ENCODE measurements at places on chromosomes 1 and 21.

- H3K27me3 ChIP-seq = no peaks in the 10 kb centered on the region
- H3K27ac ChIP-seq = no peak overlapping the region
- no peak for DNase-seq
- no peaks in the 10 kb centered on the region for H3K36me3 ChIP-seq
- no peak overlapping the region for H3K4me3 ChIP-seq
Measured at GRCh38 chr1:208437401-208437800, 193.2 kb upstream of the PLXNA2 start.

DNA sequence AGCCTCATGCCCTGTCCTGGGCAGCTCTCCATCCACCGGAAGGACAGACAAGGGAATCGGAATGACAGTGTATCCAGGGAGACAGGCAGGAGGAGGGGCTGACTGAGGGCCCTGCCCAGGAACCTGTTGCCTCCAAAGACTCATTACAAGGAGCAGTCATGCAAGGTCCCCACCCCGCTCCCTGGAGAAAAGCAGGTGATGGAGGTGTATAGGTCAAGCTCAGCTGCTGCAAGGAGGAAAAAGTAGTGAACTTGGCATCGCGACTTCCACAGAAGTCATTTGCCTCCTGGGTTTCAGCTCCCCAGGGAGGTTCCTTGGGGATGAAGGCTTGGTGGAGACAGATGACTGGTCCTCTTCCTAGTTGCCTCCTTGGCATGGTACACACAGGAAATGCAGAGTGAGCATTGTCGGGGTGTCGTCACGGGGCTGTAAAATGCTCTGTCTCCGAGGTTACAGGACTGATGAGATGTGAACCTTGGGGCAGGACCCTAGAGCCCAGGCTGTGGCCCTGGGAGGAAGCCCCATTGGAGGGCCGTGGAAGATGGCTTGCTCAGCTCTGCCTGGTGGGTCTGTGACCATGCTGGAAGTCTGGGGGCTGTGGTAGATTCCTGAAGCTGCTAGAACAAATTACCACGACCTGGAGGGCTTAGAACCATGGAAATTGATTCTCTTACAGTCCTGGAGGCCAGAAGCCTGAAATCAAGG, 219.6 kb upstream of the C1orf174 start:
- no peak for DNase-seq
- no peak overlapping the region for H3K4me3 ChIP-seq
- H3K4me1 ChIP-seq = no peaks in the 10 kb centered on the region
- H3K27me3 ChIP-seq = no peaks in the 10 kb centered on the region
- H3K36me3 ChIP-seq = no peaks in the 10 kb centered on the region

GRCh38 chr1:227744668-227745067, 9.4 kb downstream of the SNAP47 start:
- H3K4me3 ChIP-seq = no peak overlapping the region
- H3K27me3 ChIP-seq = no peaks in the 10 kb centered on the region

DNA sequence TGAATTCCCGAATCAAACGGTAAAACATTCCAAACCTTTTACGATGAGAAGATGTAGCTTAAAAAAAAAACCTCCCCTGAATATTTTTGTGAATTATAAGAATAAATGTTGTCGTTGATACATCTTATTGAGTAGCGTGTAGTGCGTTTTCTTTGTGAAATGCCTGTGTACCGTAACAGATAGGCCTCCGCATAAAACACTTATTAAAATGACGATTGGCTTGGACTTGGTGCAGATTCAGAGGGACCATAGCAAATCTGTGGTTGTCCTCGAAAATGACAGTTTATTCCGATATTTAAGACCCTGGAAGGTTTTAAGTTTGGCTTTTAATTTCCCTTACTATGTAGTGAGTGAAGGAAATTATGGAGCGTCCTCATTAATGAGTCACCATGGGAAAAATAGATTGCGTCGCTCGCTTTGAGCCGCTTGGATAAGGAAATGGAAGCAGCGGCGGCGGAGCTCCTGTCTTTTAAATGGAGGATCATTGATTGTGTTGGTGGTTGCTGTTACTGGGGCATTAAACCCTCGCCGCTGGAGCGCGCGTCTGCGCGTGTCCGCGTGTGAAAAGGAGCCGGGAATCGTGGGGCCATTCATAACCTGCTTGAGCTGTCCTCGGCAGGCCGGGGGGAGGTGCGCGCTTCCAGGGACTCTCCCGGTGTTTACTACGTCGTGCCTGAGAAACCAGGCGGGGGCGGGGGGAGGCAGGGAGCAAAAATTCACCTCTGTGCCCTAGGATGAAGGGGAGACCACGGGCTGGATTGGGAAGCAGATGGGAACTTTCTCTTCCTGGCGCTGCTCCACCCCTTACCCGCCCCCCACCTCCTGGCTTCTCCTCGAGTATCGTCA, 1.6 kb downstream of the SPEN start:
- DNase-seq = peak; percentile 89
- H3K27ac ChIP-seq = peak overlapping the region; percentile 99

DNA sequence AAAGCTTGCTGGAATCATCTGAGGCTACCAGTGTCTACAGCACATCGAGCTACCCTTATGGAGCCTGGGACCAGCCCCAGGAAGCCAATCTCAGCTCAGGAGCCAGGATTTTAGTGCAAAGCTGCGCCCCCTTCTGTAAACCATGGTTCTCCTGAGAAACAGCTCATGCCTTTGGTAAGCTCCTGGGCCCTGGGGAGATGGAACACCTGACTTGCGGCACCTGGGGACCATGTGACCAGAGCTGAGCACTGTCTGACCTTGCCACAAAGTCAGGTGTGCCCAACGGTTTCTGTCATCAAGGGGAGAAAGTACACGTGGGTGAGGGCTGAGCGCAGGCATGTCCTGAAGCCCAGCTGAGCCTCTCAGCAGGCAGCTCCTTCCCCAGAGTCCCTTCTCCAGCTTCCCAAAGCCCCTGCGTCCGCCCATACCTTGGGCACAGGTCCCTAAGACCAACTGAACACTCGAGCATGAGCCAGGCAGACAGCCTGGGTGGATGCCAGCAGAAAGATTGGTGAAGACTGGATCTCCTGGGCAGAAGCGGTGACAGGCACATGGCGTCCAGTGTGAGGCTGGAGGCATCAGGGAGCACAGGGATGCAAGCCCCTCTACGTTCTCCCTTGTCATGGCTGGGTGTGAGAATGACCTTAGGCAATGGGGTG, 57.9 kb upstream of the TENT5B start:
- H3K27me3 ChIP-seq = no peaks in the 10 kb centered on the region
- no peak for DNase-seq
- no peak overlapping the region for H3K4me3 ChIP-seq
- no peaks in the 10 kb centered on the region for H3K36me3 ChIP-seq
- no peak overlapping the region for H3K27ac ChIP-seq

- peaks cover 36% of the 10 kb centered on the region for H3K4me1 ChIP-seq
- peaks cover 4% of the 10 kb centered on the region for H3K27me3 ChIP-seq
- peak overlapping the region; percentile 97 for H3K27ac ChIP-seq
- H3K4me3 ChIP-seq = peak overlapping the region; percentile 99
Measured at GRCh38 chr1:151611288-151611790, 511 bp upstream of the SNX27 start.

DNA sequence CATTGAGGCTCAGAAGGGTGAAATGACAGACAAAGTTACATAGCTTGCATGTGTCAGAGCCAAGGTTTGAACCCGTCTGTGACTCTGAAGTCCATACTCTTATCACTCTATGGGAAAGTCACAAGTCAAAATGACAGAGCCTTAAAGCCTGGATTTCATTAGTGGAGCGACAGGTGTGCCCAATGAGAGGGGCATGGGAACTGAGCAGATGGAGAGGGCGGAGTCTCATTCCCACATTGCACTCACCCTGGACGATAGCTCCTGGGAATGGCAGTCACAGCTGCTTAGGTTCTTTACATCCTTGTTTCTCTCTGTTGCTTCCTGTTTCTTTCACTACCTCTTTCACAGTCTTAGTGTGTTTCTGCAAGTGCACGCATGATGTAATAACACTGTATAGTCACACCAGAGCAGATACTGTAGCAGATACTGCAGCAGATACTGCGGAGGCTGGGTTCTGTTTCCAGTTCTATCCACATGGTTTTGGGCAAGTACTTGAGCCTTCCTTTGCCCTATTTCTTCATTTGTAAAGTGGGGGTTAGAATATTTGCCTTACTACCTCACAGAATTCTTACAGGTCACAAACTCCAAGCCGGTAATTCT, 127.2 kb downstream of the ZSCAN20 start:
- H3K27ac ChIP-seq = no peak overlapping the region
- H3K4me1 ChIP-seq = no peaks in the 10 kb centered on the region
- H3K27me3 ChIP-seq = no peaks in the 10 kb centered on the region
- DNase-seq = no peak
- no peak overlapping the region for H3K4me3 ChIP-seq

DNA sequence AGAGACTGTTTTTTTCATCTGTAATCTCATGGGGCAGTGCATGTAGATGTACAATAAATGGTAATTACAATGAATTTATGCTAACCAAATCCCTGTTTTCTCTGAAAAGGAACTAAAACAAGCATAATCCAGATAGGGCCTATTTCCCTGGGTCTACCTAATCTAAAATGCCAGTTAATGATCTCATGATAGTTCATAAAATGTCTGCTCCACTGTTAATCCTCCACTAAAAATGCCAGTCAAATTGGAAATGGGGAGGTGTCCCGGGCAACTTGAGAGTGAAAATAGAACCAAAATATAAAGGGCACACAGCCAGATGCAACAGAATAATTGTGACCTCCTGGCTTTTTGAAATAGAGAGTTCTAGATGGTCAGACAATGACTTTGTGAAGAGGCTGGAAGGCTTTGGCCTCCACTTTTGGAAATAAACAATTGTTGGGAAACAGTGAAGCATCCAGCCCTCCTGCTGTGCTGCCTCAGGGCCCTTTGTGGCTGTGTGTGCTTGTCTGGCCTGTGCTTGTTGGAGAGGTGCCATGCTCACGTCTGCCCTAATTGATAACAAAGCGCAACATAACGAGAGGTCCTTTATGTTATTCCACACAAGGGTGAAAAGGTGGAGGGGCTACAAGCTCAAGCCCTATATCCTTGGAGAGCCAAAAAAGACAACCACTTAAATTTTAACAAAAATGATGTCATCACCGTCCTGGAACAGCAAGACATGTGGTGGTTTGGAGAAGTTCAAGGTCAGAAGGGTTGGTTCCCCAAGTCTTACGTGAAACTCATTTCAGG, 97.7 kb downstream of the ATP5PO start:
- H3K36me3 ChIP-seq = peaks cover 40% of the 10 kb centered on the region
- no peak overlapping the region for H3K27ac ChIP-seq
- H3K27me3 ChIP-seq = no peaks in the 10 kb centered on the region
- H3K4me3 ChIP-seq = no peak overlapping the region
- H3K4me1 ChIP-seq = no peaks in the 10 kb centered on the region

- H3K4me3 ChIP-seq = no peak overlapping the region
- no peak overlapping the region for H3K27ac ChIP-seq
- no peaks in the 10 kb centered on the region for H3K4me1 ChIP-seq
- DNase-seq = no peak
- H3K36me3 ChIP-seq = peaks cover 5% of the 10 kb centered on the region
Measured at GRCh38 chr1:180494370-180494769, 8.0 kb downstream of the ACBD6 start.

GRCh38 chr1:31396633-31397351, 16.2 kb upstream of the SERINC2 start:
- H3K27ac ChIP-seq = no peak overlapping the region
- H3K27me3 ChIP-seq = no peaks in the 10 kb centered on the region
- DNase-seq = no peak
- H3K4me3 ChIP-seq = no peak overlapping the region
- no peaks in the 10 kb centered on the region for H3K36me3 ChIP-seq

- H3K27ac ChIP-seq = no peak overlapping the region
- H3K4me1 ChIP-seq = no peaks in the 10 kb centered on the region
- no peaks in the 10 kb centered on the region for H3K27me3 ChIP-seq
- peaks cover 9% of the 10 kb centered on the region for H3K36me3 ChIP-seq
- DNase-seq = no peak
Measured at GRCh38 chr1:243598433-243598832, 251.6 kb downstream of the AKT3 start.

GRCh38 chr1:153667439-153667838, 3.4 kb downstream of the ILF2 start:
- H3K27ac ChIP-seq = no peak overlapping the region
- peaks cover 67% of the 10 kb centered on the region for H3K36me3 ChIP-seq
- H3K27me3 ChIP-seq = no peaks in the 10 kb centered on the region
- peak; percentile 20 for DNase-seq
- H3K4me1 ChIP-seq = peaks cover 23% of the 10 kb centered on the region
- no peak overlapping the region for H3K4me3 ChIP-seq

GRCh38 chr1:70627910-70628309, 216.8 kb downstream of the CTH start:
- DNase-seq = no peak
- H3K27ac ChIP-seq = no peak overlapping the region
- H3K27me3 ChIP-seq = no peaks in the 10 kb centered on the region
- H3K36me3 ChIP-seq = no peaks in the 10 kb centered on the region
- no peak overlapping the region for H3K4me3 ChIP-seq

DNA sequence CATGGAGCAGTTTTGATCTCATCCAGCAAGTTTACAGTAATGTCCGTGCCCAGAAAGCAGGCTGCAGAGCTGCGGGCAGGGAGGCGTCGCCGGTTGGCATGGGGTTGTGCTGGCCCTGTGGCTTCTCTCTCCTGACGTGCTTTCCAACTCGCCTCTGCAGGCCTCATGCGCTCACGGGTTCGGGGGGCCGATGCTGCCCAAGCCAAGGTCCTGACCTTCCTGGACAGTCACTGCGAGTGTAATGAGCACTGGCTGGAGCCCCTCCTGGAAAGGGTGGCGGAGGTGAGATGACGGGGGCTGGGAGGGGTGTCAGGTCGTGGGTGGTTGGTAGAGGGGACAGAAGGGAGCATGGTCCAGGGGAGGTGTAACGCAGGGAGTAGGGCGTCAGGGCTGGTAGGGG, 176.1 kb downstream of the GALNT2 start:
- H3K27me3 ChIP-seq = no peaks in the 10 kb centered on the region
- H3K27ac ChIP-seq = no peak overlapping the region
- DNase-seq = no peak
- peaks cover 19% of the 10 kb centered on the region for H3K36me3 ChIP-seq

DNA sequence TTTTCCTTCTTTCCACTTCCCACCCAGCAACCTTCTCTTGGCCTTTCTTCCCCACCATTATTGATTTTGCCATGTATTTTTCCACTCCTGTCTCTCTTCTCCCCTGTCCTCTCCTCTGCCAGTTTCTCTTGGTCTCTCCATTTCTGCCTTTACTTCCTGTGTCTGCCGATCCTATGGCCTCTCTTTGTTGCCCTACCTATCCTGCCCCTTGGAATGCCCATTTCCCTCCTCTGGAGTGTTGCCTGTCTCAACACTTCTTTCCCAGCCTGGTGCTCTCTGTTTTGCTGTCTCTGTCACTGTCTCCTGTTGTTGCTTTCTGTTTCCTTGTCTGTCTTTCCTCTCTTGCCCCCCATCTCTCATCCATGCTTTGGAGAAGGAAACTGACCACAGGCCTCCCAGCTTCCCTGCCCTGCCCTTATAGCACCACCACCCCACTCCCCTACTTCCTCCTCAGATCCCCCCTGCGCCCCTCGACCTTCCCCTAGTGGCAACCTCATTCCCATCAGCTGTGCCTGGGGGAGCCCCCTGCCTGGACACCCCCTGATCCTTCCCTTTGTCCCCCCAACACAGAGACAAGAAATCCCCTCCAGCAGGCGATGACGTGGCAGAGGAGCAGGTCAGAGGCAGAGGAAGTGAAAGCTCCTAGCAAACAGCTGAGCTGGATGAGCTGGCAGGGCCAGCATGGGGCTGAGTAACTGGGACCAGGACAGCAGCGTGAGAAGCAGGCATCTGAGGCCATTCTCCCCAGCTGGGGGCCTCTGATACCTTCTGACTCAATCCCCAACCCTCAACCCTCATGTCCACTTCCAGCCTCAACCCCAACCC, 6.6 kb upstream of the ETV3L start:
- H3K36me3 ChIP-seq = no peaks in the 10 kb centered on the region
- no peak overlapping the region for H3K4me3 ChIP-seq
- H3K27ac ChIP-seq = no peak overlapping the region
- peak; percentile 64 for DNase-seq

GRCh38 chr1:55478742-55479141, 263.6 kb upstream of the USP24 start:
- no peak overlapping the region for H3K27ac ChIP-seq
- DNase-seq = no peak
- no peaks in the 10 kb centered on the region for H3K36me3 ChIP-seq
